Activated T-cell treated with anti-CD3 and anti-CD28 coated beads, Interleukin-2, amount 50 U/mL, for 72 hours (primary cell): ENCODE measurements at places on chromosomes 2 and 18.

GRCh38 chr2:219495531-219496122 lies 3.1 kb upstream of the GMPPA start:
- H3K27ac ChIP-seq = no peak overlapping the region
- peak; percentile 71 for DNase-seq
- H3K27me3 ChIP-seq = peaks cover 53% of the 10 kb centered on the region
- peaks cover 2% of the 10 kb centered on the region for H3K36me3 ChIP-seq
- H3K4me3 ChIP-seq = no peak overlapping the region

GRCh38 chr2:230953845-230954244 lies 28.8 kb upstream of the GPR55 start:
- peaks cover 79% of the 10 kb centered on the region for H3K4me1 ChIP-seq
- no peak for DNase-seq
- H3K4me3 ChIP-seq = peak overlapping the region; percentile 8
- H3K27me3 ChIP-seq = peaks cover 43% of the 10 kb centered on the region
- no peak overlapping the region for H3K27ac ChIP-seq
- H3K36me3 ChIP-seq = peaks cover 16% of the 10 kb centered on the region

DNA sequence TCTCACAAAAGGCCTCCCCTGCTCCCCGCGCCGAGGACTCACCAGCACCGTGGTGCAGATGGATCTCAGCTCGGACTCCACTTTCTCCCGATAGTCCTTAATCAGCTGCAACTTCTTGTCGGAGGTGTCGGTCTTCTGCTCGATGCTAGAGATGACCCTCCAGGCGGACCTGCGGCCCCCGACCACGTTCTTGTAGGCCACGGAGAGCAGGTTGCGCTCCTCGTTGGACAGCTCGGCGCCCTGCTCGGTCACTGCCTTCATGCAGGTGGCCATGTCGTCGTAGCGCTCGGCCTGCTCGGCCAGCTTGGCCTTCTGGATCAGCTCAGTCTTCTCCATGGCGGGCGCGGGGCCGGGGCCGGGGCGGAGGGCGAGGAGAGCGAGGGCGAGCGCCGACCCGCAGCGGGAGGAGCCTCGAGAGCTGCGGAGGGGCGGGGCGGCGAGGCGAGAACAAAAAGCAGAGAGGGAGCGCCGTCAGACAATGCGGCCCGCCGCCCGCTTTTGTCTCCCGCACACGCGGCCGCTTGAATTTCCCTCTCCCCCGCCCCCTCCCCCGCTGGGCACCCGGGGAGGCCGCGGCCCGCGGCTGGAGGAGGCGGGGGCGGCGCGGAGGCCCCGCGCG lies 571 bp downstream of the YWHAQ start:
- H3K4me3 ChIP-seq = peak overlapping the region; percentile 99
- H3K36me3 ChIP-seq = peaks cover 30% of the 10 kb centered on the region
- peaks cover 7% of the 10 kb centered on the region for H3K27me3 ChIP-seq

DNA sequence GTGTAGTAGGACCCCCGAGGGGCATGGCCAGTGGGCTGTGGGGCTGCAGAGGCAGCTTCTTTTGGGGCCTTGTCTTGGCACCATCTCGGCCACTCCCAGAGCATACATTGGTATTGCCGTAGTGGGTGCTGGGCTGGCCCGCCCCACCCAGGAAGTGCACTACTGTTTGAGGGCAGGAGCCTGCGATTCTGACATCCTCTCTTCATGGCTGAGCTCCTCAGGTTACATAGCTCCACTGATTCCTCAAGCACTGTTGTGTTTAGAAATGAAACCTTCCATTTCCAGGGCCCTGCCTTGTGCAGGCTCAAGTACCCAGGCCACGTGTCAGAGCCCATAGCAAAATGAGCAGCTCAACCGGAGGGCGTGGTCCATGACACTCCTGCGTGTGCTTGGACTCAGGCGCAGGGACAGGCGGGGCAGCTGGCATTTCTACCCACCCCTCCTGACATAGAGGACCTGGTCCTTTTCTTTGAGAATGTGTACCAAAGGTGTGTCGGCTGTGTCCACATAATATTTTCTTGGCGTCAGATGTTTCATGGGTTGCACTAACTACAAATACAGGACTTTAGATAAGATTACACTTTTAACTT lies 67.9 kb downstream of the DGKD start:
- H3K27me3 ChIP-seq = no peaks in the 10 kb centered on the region
- peaks cover 19% of the 10 kb centered on the region for H3K36me3 ChIP-seq
- H3K4me1 ChIP-seq = peaks cover 91% of the 10 kb centered on the region
- DNase-seq = peak; percentile 73
- H3K4me3 ChIP-seq = peak overlapping the region; percentile 84
- peak overlapping the region; percentile 87 for H3K27ac ChIP-seq

DNA sequence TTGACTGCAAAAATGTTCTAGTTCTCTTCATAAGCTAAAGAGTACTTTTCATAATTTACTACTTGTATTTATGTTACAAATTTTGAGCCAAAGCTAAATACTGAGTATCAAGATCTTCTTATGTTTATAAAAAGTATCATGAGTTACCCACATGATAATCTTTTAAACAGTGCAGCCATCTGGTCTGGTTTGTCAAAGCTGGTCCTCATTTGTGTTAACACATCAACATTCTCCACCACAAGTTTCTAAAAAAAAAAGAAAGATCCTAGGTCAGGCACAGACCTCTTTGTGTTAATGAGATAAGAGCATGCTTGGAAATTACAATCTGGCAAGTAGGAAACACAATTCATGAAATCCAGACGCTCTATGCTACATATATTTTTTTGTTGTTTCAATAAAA lies 75.5 kb upstream of the FRZB start:
- H3K4me1 ChIP-seq = no peaks in the 10 kb centered on the region
- DNase-seq = no peak
- H3K27me3 ChIP-seq = no peaks in the 10 kb centered on the region

- no peak overlapping the region for H3K27ac ChIP-seq
- DNase-seq = no peak
- peaks cover 28% of the 10 kb centered on the region for H3K4me1 ChIP-seq
- peaks cover 13% of the 10 kb centered on the region for H3K36me3 ChIP-seq
Measured at GRCh38 chr2:143192106-143192505, 62.9 kb downstream of the ARHGAP15 start.

GRCh38 chr2:200306931-200307723 lies 634 bp downstream of the SPATS2L start:
- peaks cover 38% of the 10 kb centered on the region for H3K27me3 ChIP-seq
- peaks cover 3% of the 10 kb centered on the region for H3K36me3 ChIP-seq
- peak; percentile 62 for DNase-seq
- peaks cover 22% of the 10 kb centered on the region for H3K4me1 ChIP-seq

DNA sequence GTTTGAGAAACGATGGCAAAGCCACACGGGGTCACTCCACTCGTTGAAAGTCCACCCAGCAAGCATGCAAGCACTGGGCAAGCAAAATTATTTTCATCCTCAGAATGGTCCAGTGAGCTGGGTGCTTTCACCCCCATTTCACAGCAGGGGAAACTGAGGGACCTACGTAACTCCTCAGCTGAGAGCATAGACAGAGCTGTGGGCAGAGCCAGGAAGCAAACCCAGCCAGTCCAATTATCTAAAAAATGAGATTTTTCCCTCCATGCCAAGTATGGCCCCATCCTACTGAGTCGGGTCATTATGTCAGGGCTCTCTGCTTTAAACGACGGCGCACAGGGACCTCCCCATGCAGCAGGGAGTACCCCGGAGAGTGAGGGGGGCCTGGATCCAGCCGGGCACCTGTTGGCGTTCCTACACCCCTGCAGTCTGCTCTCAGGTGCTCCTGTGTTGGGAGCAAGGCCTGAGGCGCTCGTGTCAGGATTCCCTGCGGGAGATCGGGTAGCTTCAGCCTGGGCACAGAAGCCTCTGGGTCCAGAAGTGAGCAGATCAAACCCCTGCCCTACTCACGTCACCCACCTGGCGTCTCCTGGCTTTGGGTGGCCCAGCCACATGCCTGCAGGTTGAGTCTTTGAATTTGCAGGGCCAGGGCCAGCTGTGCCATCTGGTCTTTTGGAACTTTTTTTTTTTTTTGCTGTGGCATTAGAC lies 17.3 kb downstream of the TWIST2 start:
- no peak overlapping the region for H3K27ac ChIP-seq
- peaks cover 21% of the 10 kb centered on the region for H3K27me3 ChIP-seq
- no peak for DNase-seq
- H3K4me1 ChIP-seq = peaks cover 14% of the 10 kb centered on the region
- H3K4me3 ChIP-seq = no peak overlapping the region
- no peaks in the 10 kb centered on the region for H3K36me3 ChIP-seq

- H3K27me3 ChIP-seq = no peaks in the 10 kb centered on the region
- no peaks in the 10 kb centered on the region for H3K36me3 ChIP-seq
- H3K27ac ChIP-seq = no peak overlapping the region
- H3K4me1 ChIP-seq = peaks cover 6% of the 10 kb centered on the region
Measured at GRCh38 chr2:61900281-61900680, 5.2 kb upstream of the COMMD1 start.
